ENCODE measurements at places on chromosomes 1 and 21. TPM values are rescaled to one million over a fixed set of nuclear protein-coding genes. Genes with fewer than 3 reads are reported as not detected.

GRCh38 chr1:94528826-94529225 is 12.7 kb downstream of the F3 start:
- DNase-seq: no peak

DNA sequence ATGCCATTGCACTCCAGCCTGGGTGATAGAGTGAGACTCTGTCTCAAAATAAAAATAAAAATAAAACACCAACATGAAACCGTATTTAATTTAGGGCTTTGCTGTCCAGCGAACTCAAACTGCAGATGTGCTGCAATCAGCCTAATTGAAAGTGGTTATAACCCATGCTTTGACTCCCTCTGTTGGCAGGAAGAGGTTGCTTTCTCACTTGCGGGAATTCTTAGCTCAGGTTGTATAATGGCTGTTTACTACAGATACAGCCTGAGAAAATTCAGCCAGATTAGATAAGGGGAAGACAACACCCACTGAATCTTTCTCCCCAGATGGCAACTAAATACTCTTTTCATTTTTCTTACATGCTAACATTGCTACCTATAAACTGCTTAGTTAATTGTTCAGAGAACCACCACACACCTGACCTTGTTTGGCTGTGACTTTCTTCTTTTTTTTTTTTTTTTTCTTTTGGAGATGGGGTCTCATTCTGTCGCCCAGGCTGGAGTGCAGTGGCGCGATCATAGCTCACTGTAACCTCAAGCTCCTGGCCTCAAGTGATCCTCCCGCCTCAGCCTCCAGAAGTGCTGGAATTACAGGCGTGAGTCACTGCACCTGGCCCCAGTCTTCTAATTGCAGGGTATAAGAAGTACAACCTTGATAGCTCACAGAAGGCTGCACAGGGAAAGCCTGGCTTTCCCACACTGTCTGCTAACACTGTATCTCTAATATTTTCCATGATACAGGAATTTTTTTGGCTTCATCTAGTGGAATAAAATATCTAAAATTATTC is 34.6 kb downstream of the DNTTIP2 start:
- DNase-seq: peak; percentile 85

GRCh38 chr1:221695301-221695700 is 46.6 kb downstream of the DUSP10 start:
- no peak for DNase-seq

NUP210L gene
- total RNA-seq: not detected

TUFT1 gene
- 33.9 TPM for total RNA-seq

RASAL2 gene
- 11.3 TPM for total RNA-seq

Measured in PC-3 (cell line).